Uterus (tissue), 4 donors: ENCODE measurements at places on chromosomes 5 and 9.

DNA sequence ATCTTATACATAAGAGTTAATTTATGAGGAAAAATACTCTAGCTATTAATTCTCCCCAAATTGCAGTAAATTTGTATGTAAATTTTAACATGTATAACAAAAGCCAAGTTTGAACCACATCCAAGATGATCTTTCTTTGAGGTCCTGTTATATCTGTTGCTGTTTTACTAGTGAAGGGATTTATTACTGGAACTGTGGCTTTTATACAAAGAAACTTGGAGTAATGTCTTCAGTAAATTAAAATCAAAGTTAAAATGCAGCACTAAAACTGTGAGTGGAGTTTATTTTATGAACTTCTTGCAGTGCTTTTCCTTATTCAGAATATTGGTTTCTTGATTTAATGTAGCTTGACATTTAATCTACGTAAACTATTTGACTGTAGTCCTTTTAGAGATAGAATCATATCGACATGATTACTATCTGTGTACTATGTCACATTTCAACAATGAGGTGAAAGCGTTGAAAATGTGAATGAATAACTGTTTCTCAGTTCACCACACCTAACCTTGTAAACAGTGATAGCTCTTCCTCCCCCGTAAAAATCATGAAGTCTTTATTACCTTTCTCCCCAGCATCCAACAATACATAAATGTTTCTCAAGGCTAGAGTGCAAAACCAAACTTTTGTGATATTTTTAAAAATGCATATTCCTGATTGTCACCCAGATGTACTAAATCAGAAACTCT, 53.2 kb upstream of the ISOC1 start:
- DNase-seq = no peak

GRCh38 chr9:79477955-79478771, 93.6 kb upstream of the TLE4 start:
- DNase-seq = no peak

DNA sequence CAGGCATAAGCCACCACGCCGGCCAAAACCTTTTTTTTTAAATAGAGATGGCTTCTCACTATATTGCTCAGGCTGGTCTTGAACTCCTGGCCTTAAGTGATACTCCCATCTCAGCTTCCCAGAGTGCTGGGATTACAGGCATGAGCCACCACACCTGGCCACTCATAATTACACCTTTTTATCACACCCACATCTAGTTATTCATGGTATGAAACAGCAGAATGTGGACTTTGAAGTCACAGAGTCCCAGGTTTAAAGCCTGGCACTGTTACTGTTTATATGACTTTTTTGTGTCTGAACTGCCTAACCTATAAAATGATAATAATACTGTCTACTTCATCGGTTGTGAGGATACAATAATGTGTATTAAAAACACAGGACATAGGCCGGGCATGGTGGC, 23.1 kb downstream of the ZNF346 start:
- DNase-seq = no peak

- no peak for DNase-seq
These were observed 125.3 kb downstream of the SLC24A2 start for GRCh38 chr9:19663570-19663969.

- no peak for DNase-seq
These were observed 27.1 kb downstream of the ASPN start for GRCh38 chr9:92455217-92455616.

GRCh38 chr9:115010874-115011273, 80.5 kb upstream of the TNFSF8 start:
- no peak for DNase-seq

DNA sequence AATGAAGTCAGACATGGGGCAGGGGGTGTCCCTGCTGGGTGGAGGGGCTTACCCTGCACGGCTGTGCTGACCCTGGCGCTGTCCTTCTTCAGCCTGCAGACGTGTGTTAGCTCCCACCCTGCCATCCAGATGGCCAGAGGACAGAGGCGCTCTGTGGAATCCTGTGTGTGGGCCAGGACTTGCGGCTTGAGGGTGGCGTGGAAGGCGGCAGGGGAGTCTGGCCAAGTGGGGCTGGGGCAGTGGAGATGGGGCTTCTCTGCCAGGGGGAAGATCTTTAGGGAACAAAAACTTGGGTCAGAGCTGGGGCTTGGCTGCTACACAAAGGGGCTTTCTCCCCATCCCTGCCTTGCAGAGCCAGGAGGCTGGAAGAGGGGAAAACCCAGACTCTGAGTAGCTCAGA, 46.5 kb upstream of the SYNPO start:
- no peak for DNase-seq

- DNase-seq = no peak
These were observed 238.3 kb downstream of the NPR3 start for GRCh38 chr5:32949286-32949970.

DNA sequence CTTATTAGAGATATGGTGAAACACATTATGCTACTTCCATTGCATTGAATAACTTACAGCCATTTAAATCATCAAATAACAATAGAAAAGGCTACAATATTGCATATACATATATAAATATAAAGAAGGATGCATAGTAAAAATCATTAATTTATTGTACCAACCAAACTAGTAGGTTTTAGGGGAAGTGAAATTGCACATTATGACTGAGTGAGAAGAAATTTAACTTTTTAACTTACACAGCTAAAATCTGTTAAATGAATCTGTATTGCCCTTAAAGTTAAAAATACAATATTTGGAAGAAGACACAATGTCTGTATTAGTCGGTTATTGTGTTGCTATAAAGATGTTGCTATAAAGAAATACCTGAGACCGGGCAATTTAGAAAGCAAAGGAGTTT, 2073.7 kb upstream of the ACO1 start:
- DNase-seq = no peak

- DNase-seq = no peak
These were observed 31.2 kb downstream of the CDK7 start for GRCh38 chr5:69265931-69266330.

DNA sequence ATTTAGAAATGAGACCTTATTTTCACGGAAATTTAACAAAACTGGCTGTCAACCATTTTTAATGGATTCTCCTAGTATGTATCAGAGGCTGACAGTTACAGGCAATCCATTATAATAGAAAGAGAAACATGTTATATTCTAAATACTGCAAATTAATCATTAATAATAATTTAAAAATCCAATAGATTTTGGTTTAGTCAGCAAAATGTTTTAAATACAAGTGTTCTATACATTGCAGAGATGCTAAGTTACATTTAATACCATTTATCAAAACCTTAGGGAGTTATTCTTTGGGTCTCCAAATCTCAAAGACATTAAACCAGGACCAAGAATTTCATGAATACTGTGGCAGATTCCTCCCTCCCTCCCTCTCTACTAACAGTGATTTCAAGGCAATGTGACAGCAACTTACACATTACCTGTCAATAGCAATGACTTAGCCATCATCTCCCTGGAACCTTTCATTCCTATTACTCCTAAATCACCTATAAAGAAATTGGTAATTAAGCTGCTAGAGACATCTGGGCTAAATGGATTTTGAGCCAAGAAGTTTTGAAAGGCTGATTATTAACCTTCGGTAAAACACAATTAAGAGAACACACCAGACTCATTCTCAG, 768.5 kb upstream of the DMAC1 start:
- DNase-seq = no peak

- no peak for DNase-seq
These were observed 12.2 kb upstream of the SLC38A9 start for GRCh38 chr5:55724281-55724680.

DNA sequence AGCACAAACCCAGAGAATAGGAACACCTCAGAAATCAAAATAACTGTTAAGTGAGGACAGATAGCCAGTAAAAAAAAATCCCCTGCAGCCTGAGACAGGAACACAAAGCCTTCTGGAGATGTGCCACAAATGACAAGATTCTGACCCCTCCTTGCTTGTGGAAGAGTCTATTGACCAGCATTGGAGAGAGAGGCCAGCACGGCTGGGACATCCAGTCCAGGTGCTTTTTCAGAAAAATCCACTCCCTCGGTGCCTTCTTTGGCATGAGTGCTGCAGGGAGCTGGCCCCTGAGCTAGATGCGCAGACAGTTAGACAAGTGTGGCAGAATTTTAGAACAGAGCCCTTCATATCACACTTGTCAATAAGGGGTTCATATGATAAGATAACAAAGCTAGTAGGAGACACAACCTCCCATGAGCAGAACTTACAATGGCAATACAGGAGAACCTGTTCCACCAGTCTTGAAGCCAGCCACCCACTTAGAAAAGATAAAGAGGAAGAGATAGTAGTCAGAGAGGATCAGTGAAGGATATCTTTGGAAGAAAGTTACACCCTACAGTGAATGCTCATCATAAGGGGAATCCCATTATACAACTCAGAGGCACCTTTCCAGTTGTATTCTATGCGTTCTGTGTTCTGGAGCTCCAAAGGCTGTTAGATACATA, 298.4 kb downstream of the TLE1 start:
- DNase-seq = no peak

DNA sequence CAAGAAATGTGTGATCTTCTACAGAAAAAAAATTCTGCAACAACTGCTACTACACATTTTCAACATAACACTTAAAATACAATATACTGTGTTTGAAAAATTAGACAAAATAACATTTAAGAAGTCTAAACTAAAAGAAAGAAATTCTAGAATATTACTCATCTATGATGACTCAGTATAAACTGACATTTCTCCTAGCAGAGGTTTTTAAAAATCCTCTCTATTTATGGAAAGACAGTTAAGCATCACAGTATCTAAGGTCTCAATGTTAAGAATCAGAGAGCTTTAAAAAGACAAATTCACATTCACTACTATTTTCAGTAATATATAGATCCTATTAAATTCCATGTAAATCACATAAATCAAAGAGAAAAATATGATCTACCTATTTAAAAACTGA, 61.3 kb downstream of the NR2F1-AS1 start:
- no peak for DNase-seq

DNA sequence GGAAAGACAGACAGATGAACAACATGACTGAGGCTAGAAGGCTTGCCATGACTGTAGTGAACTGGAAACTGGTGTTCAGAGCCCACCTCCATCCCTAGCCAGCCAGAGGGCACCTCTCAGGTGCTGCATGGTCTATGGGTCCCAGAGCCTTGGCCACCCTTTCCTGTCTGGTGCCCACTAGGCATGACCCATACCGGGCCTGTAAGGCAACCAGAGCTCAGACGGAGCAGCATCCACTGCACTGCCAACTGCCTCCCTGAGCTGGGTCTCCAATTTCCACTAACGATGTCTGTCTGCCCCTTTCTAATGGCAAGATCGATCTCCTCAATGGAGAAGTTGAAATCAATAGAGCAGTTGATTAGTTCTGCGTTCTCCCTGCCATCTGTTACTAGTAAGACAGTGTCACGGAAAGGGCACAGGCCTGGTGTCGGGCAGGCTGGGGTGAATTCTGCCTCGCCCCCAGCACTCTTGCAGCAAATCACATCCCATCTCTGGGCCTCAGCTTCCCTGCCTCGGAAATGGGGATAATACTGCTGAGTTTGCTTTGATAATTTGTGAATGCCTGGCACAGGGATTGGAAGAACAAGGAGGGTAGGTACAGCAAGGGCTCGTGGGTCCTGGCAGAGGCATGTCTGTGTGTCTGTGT, 172.3 kb upstream of the MVB12B start:
- no peak for DNase-seq

DNA sequence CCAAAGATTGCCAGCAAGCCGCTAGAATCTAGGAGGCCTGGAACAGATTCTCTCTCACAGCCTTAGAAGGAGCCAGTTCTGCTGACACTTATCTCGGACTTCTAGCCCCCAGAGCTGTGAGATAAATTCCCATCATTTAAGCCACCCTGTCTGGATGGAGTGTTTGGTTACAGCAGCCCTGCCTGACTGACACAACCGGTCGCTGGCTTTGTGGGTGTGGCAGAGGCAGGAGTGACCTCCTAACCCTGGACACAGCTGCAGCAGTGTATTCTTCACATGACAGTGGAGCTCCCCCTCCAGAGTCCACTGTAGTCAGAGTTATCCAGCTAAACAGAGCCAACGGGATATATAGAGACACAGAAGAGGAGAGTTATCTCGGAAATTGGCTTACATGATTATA, 21.2 kb upstream of the IL17B start:
- DNase-seq = no peak

DNA sequence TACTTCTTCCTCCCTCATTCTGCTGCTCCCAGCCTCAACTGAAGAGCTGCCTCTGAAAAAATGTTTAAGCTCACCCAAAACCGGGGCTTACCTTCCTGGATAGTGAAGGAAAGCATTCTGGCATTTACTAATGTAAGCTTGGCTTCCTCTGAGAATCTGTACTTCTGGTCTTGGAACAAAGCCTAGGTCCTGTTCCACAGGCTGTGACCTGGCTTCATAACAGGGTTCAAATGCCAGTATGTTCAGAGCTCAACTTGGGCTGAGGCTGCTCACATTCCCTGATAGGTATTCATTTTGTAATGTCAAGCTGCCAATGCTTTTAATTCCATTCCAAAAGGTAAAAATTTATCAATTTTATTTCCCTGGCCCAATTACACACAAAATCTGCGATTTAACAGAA, 411.7 kb upstream of the KCNN2 start:
- DNase-seq = no peak

DNA sequence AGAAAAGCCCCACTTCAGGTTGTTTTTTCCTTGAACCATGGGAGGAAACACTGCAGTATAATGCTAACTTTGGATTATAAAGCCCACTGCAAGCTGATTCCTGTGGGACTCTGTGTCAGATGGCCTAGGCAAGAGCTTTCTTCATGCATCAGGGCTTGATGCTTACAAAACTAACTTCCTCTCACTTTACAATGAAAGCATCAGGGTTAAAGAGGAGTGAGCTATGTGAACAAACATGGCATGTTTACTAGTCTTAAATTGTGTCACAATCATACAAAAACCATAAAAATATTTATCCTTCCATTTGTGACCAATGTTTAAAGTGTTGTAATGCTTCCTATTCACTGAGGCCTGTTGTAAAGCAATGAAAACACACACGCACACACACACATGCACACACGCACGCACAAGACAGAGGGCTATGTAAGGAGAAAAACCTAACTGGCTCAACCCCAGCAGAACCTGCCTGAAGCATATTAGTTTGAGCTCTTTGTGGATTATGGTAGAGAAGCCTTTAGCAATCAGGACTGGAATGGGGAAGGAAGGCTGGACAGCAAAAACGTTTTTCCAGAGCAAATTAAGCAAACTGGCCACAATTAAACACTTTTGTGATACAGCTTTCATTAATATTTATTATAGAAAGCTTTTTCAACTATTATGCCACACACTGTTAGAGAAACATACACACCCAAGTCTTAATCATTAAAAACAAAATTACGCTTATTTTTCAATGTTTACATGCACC, 122.2 kb downstream of the AUH start:
- no peak for DNase-seq
